CD4-positive, alpha-beta T cell treated with Interleukin-6 for 4 hours (primary cell): ENCODE measurements at places on chromosomes 5 and 9.

GRCh38 chr9:131258698-131259431 is 17.4 kb downstream of the FAM78A start:
- no peak for DNase-seq

GRCh38 chr9:806285-807156 is 35.0 kb upstream of the DMRT1 start:
- no peak for DNase-seq

GRCh38 chr5:175743676-175744210 is 85.9 kb downstream of the HRH2 start:
- DNase-seq: no peak

DNA sequence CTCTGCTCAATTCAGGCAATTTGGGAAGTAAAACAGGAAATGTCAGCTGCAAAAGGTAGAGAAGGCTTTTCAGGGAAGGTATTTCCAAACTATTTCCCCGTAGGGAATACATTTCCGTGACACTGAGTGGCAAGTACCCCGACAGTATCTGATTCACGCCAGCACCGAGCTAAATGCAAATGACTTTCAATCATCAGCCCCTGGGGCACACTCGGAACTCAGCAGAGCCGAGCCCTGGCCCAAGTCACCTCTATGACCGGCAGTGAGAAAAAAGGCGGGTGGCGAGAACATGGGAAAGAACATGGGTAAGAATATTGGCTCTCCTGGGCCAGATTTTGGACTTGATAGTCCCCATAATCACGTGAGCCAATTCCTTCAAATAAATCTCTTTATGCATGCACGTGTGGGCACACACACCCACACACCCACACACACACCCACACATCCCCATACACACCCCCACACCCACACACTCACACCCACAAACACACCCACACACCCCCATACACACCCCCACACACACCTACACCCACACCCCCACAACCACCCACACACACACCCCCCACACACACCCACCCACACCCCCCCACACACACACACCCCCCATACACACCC is 43.0 kb downstream of the COL23A1 start:
- DNase-seq: no peak

DNA sequence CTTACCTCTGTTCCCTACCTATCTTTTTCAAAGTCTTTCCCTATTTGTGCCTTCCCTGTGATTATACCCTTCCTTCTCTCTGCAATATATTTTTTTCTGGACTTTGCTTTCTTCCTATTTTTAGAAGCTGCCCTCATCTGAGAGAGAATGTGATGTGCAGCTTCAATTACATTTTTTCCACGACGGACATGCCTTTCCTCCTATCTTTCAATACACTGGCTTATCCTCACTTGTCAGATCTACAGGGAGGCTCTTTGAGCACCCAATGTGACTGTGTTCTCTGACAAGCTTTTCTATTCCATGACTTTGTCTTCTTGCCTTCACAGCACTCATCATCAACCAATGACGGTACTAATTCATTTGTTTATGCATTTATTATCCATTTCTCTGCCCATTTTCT is 227.9 kb upstream of the CLINT1 start:
- no peak for DNase-seq

DNA sequence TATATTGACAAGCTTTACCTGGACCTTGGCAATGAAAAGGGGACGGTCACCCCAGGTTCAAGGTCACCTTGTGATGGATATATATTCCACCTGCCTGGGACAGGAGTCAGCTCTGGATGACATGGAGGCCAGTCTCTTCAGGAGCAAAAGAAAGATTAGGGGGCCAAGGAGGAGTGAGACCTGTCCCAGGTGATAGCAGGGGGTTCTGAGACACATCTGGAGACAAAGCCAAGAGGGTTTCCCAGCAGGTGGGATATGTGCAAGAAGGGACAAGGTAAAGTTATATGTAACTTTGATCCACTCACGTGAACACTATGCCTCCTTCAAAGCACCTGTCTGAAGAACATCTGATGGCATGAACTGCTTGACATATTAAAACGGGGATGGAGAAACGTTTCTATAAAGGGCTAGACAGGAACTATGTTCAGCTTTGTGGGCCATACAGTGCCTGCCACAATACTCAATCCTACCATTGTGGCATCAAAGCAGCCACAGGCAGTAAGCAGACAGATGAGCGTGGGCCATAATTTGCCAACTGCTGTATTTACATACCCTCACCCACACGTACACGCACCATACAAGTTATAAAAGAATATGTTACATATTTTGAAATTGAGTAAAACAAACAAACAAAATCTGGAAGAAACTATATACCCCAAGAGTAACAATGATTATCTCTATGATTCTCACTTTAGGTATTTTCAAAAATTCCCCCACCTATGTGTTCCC is 62.9 kb upstream of the ZNF622 start:
- no peak for DNase-seq

DNA sequence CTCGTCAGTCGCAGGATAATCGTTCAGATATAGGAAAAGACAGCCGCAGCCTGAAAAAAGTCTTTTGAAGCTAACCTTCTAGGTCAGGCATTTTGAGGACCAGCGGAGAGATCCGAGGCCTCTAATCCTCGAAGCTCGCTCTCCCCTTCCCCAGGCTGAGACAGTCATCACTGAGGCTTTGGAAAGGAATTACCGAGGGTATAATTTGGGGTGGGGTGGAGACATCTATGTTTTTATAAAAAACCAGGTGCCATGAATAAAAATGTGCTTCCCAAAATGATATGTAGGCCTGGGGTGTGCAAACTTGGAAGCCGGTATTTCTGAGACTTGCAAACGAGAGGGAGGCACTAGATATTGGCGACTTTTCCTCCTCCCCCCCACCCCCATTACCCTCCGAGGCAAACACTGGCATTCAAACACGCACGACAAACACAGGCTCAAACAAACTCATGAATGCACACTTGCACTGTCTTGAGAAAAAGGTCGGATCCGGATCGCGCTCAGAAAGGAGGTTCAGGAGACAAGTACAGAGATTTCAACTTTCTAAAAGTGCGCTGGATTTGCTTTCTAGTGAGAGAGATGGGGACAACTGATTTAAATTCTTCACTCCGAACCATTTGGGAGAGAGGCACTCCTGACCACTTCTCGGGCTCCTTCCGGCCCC is 935 bp upstream of the MSX2 start:
- no peak for DNase-seq

DNA sequence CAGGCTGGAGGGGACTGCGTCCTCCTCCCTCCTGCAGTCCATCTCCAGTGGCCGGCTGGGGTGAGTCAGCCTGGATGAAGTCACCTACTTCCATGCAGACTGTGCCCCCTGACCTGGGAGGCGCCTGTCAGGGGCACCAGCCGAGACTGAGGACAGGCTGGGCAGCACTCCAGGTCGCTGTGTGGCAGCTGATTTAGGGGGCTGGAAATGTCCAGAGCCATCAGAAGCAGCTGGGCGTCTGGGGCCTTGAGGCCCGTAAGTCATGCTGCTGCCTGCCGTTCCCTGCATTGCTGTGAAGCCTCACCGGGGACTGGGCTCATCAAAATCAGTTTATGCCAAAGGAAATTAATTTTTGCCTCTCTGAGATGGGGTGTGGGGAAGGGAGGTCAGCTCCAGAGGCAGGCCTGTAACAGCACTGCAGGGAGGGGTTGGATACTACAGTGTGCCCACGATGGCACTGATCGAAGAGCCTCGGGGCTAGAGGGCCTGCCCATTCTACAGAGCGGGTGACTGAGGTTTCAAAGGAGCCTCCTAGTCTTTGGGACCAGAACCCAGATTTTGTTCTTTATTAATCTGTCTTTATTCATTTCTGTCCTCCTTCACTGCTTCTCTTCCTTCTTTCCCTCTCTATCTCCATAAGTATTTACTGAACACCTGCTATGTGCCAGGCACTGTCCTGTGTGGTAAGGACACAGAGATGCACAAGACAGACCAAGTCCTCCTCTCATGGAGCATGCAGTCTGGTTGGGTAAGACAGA is 70.4 kb upstream of the PSD2 start:
- DNase-seq: no peak

DNA sequence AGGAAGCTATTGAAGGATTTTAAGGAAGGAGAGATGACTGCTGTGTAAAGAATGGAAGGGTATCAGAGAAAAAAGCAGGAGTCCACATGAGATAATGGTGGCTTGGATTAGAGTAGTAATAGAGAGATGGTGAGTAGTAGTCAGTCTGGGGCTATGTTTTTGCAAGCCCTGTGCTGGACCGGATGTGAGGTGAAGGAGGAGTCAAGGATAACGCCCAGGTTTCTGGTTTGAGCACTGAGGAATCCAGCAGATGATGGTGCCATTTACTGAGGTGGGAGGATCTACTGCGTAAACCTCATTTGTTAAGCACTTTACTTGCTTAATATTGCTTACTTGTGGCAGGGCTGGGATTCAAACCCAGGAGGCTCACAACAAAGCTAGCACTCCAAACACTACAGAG is 1.1 kb downstream of the TIGD6 start:
- no peak for DNase-seq

- DNase-seq: no peak
Observed at GRCh38 chr5:165161204-165161603, 1655.8 kb downstream of the MAT2B start.

- no peak for DNase-seq
Observed at GRCh38 chr9:26786564-26786963, 106.0 kb downstream of the CAAP1 start.

DNA sequence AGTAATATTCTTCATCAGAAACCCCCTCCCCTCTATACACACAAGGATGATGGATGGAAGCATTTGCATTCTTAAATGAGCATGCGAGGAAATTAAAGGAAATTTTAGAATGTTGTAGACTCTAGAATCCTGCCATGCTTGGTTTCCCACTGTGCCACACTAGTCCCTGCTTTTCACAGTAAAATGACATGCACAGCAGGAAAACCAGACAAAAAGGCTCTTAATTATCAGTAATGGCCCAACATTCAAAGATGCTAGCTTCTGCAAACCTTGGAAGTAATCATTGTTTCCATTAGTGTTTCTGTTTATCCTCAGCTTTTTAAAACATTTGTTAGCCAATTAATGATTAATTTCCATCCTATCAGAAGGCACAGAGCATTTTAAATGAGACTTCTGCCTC is 255.8 kb downstream of the SLCO4C1 start:
- DNase-seq: no peak

- no peak for DNase-seq
Observed at GRCh38 chr9:69715096-69715495, 42.9 kb upstream of the APBA1 start.

GRCh38 chr5:156812959-156813358 is 37.1 kb upstream of the PPP1R2B start:
- no peak for DNase-seq

DNA sequence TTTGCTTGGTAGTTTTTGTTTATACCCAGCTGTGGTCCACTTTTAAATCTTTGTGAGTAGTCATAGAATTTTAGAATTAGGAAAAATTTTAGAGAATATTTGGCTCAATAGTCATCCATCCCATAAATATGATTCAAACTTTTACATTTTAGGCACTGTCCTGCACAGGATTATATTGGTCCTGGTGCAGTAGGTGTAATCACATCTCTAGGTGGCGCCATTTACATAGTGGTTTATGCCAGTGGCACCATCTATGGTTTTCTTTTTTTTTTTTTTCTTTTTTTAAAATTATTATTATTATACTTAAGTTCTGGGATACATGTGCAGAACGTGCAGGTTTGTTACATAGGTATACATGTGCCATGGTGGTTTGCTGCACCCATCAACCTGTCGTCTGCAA is 260.7 kb upstream of the KCNN2 start:
- no peak for DNase-seq

DNA sequence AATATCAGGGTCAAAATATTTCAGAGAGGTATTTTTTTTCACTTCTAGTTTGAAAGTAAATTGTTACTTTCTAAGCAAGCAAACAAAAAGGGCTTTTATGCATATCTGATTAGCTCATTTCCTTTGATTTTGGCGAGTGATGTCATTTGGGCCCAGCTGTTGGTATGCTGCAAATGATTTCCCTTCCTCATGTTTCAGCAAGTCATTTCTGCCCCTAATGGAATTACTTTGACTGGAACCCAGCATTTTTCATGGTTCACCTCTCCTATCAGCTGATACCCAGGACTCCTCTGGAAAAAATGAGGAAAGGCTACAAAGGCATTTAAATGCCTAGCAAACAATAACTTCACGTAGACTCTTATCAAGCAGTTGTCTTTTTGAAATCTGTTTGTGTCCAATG is 500.6 kb downstream of the EBF1 start:
- DNase-seq: no peak

DNA sequence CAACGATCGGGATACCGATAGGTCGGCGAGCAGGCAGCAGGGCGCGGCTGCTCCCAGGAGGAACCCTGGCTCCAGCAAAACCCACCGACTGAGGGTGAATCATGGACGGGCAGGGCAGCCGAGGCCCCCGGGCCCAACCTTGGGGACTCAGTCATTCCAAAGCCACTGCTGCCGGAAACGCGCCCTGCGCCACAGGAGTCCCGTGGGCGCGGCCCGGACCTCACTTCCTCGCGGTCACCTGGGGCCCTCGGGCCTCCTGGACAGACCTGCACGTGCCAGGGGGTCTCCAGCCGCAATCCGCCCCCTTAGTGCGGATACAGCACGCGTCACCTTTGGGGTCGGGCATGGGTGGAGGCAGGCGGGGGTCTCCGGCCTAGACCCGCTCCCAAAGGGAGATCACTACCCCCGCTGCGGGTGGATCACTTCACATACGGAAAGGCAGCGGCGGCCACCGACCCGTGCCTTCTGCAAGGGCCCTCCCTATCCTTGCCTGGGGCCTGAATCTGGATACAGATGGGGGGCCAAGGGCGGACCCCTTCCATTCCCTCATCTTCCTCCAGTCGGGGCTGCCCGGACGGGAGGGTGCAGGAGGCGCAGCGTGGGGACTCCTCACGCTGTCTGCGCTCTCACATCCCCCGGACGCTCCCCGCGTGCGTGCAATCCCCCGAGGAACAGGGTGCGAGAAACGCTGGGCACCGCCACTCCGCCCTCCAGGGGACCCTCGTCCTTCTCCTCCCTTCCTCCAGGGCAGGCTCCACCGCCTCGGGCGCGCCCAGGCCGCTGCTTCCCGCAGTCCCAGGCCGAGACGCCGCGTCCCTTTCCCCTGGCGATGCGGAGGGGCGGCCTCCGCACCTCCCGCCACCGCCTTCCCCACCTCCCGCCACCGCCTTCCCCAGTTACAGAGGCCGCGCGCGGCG is 586 bp downstream of the TXN start:
- peak; percentile 38 for DNase-seq

DNA sequence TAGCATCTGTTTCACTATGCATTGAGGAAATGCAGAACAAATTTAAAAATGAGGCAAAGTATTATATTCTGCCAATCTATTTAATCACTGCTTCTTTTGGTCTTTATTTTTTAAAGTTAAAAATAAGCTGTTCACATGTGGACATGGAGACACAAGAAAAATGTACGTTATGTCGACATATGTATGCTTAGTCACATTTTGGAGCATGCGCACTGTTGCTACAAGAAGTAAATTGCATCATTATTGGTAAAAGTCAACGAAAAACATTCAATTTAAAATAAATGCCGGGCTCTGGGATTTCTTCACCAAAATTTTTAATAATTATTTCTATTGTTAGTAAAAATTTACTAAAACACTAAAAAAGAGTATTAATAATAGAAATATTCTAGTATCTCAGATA is 876.3 kb upstream of the CTNND2 start:
- DNase-seq: no peak

DNA sequence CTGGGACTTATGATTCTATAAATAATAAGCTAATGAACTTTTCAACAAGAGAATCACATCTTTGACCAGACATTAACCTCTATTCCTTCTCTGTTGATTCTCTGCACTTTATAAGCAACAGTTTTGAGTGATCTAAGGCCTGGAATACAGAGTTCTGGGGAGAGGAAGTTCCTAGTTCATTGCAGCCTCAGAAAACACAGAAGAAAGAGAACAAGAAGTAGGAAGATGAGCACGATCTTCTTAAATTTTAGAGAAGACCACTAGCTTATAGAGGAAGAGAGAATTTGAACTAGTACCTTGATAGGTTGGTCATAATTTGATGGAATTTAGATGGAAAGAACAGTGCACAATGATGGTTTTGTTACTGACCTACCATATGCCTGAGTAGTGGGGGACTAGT is 8.5 kb upstream of the C9orf72 start:
- DNase-seq: no peak
